ENCODE measurements at places on chromosomes 2 and 18. TPM values are rescaled to one million over a fixed set of nuclear protein-coding genes. Genes with fewer than 3 reads are reported as not detected.

C1QL2 gene
- total RNA-seq = not detected

ATG9A gene
- 30.3 TPM for total RNA-seq

GULP1 gene
- total RNA-seq = under 0.01 TPM

PASK gene
- 101 TPM for total RNA-seq

TRABD2A gene
- total RNA-seq = 96.0 TPM

IAH1 gene
- 36.9 TPM for total RNA-seq

TRIM43 gene
- total RNA-seq = not detected

ARHGAP28 gene
- total RNA-seq = not detected

KATNAL2 gene
- 0.42 TPM for total RNA-seq

ASPRV1 gene
- 0.84 TPM for total RNA-seq

TNS1 gene
- total RNA-seq = 3.5 TPM

ANKRD62 gene
- not detected for total RNA-seq

GCFC2 gene
- total RNA-seq = 16.7 TPM

TUBA3E gene
- total RNA-seq = not detected

GCG gene
- not detected for total RNA-seq

EFEMP1 gene
- 0.42 TPM for total RNA-seq

ALPP gene
- not detected for total RNA-seq

ARL4C gene
- 144 TPM for total RNA-seq

ACMSD gene
- not detected for total RNA-seq

SLC23A3 gene
- total RNA-seq = 0.31 TPM

CCDC68 gene
- total RNA-seq = not detected

LBH gene
- 91.4 TPM for total RNA-seq

SH3YL1 gene
- total RNA-seq = 52.5 TPM

CD8B gene
- total RNA-seq = 41.9 TPM

DAW1 gene
- not detected for total RNA-seq

IL1RL1 gene
- 2.7 TPM for total RNA-seq

CHRNG gene
- total RNA-seq = not detected

ANTXR1 gene
- total RNA-seq = under 0.01 TPM

BOLL gene
- total RNA-seq = 0.10 TPM

TLX2 gene
- total RNA-seq = 0.10 TPM

SH3BP4 gene
- 1.4 TPM for total RNA-seq

FOSL2 gene
- total RNA-seq = 171 TPM

POTEC gene
- not detected for total RNA-seq

GALNT14 gene
- total RNA-seq = 0.31 TPM

GAREM1 gene
- total RNA-seq = under 0.01 TPM

COL4A3 gene
- 2.4 TPM for total RNA-seq

RBM45 gene
- 10.0 TPM for total RNA-seq

DSC2 gene
- total RNA-seq = 8.1 TPM

SLC16A14 gene
- total RNA-seq = 0.31 TPM

LBX2 gene
- total RNA-seq = 0.21 TPM

TMEM247 gene
- not detected for total RNA-seq

PLGLB2 gene
- total RNA-seq = 0.52 TPM

ACKR3 gene
- 2.7 TPM for total RNA-seq

DSC1 gene
- 4.5 TPM for total RNA-seq

SH3RF3 gene
- 2.2 TPM for total RNA-seq
